ENCODE measurements at places on chromosomes 7 and 10. TPM values are rescaled to one million over a fixed set of nuclear protein-coding genes. Genes with fewer than 3 reads are reported as not detected.

TCF7L2 gene
- 49.2 TPM for polyA plus RNA-seq

CC2D2B gene
- 1.4 TPM for polyA plus RNA-seq

CTAGE4 gene
- 7.2 TPM for polyA plus RNA-seq

LIPJ gene
- 0.31 TPM for polyA plus RNA-seq

EZH2 gene
- 48.7 TPM for polyA plus RNA-seq

RP9 gene
- 36.2 TPM for polyA plus RNA-seq

PAX2 gene
- polyA plus RNA-seq = 0.64 TPM
